Stimulated activated CD4-positive, alpha-beta T cell treated with anti-CD3 and anti-CD28 coated beads, Interleukin-2, amount 100 ng/mL, for 24 hours (primary cell): ENCODE measurements at places on chromosomes 7 and 10.

- no peak for DNase-seq
Measured at GRCh38 chr10:130968964-130969363, 342.6 kb downstream of the TCERG1L start.

GRCh38 chr10:104336821-104337467 lies 1.3 kb downstream of the ITPRIP start:
- DNase-seq: peak; percentile 16

- no peak for DNase-seq
Measured at GRCh38 chr7:134415700-134416099, 43.2 kb downstream of the AKR1B1 start.

DNA sequence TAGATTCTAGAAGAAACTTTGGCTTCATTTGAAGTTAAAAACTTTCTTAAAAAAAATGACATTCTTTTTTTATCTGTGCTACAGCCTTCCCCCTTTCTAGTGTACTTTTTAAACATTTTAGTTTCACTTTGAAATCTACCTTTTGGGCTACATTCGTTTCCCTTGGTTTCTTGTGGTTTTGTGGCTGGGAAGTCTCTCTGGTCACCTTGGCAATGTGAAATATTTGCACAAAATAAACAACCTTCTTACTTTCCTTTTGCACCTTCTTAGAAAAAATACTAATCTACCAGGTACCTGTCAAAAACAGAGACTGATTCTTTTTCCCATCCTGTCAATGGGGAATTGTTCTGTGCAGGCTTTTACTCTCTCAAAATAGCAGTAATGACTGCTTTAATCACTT lies 350.2 kb downstream of the GATA3 start:
- DNase-seq: no peak

GRCh38 chr7:149316606-149317005 lies 54.6 kb downstream of the ZNF783 start:
- no peak for DNase-seq

DNA sequence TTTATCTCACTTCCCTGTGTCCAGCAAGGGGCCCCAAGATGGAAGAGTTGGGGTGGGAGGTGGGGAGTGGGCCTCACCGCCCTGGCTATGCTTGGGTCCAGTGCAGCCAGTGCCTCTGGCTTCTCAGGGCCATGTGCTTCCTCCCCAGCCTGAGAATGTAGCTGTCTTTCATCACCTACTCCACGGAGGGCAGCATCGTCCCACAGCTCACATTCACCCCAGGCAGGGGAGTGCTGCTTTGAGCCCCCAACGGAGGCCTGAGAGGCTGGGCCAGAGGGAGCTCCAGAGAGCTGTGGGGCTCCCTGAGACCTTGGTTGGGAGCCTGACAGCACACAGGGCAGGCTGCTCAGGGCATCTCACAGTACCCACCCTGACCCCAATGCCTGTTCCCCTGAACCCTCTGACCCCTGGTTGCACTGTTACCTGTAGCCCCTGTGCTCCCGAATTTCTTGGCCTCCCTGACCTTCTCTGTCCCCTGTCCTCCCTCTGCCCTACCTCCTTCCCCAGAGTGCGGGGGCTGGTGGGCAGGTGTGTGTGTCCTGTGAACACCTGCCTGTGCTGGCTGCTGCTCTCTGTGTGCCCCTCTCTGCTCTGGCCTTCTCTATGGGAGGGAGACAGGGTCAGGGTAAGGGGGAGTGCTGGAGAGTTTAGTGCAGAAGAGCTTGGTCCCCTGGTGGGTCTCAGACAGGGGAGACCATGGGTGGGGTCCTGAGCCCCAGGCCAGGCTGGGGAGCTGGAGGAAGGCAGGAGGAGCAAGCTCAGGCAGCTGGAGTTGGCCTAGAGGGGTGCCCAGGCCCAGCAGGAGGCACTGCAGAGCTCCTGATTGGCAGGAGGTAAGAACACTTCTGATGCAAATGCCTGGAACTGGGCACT lies 19.6 kb upstream of the ZNF488 start:
- DNase-seq: no peak

DNA sequence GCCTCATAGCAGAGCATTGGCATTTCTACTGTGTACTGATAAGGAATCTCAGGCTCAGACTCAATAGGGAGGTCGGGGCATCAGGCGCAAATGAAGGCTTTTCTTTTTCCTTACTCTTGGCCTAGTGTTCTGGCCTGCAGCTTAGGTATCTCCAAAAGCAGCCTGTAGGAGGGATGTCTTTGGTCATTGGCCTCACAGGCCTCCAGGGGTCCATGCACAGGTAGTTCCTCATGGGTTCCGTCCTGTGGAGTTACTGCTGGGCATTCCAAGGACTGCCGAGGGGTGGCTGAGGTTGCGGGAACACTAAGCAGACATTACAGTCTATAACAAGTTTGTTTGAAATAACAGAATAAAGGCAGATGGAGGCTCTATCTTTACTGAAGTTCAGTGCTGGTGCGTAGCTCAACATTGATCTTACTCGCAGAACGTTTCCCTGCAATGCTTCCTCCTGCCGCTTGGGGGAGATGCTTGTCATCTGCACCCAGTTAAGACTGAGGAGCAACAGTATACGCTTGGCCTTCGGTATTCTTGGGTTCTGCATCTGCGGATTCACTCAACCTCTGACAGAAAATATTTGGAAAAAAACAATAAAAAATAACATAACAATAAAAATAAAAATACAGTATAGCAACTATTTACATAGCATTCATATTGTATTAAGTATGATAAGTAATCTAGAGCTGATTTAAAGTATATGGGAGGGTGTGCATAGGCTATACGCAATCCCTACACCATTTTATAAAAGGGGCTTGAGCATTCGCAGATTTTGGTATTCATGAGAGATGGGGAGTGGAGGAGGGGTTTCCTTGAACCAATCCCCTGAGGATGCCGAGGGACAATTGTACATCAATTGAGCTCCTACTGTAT lies 58.9 kb downstream of the SH2D4B start:
- peak; percentile 40 for DNase-seq
